Psoas muscle (tissue), 8 donors: ENCODE measurements at places on chromosomes 11 and 22. TPM values are rescaled to one million over a fixed set of nuclear protein-coding genes. Genes with fewer than 3 reads are reported as not detected.

OR6T1 gene
- total RNA-seq, result not detected

RANGAP1 gene
- 41.1 TPM for total RNA-seq

APOBEC3F gene
- 1.4 TPM for total RNA-seq

NAA40 gene
- 13.7 TPM for total RNA-seq

- peak; percentile 67 for DNase-seq
These were observed 10.6 kb downstream of the LRRC51 start for GRCh38 chr11:72091292-72091691.

- DNase-seq, result no peak
These were observed 56.7 kb downstream of the AMBRA1 start for GRCh38 chr11:46537121-46537520.

- no peak for DNase-seq
These were observed 23.1 kb upstream of the IRAG1 start for GRCh38 chr11:10716543-10717259.

GRCh38 chr11:101429703-101430540 lies 153.9 kb downstream of the TRPC6 start:
- no peak for DNase-seq

- peak; percentile 25 for DNase-seq
These were observed 33.8 kb downstream of the ZNF202 start for GRCh38 chr11:123707606-123708205.

DNA sequence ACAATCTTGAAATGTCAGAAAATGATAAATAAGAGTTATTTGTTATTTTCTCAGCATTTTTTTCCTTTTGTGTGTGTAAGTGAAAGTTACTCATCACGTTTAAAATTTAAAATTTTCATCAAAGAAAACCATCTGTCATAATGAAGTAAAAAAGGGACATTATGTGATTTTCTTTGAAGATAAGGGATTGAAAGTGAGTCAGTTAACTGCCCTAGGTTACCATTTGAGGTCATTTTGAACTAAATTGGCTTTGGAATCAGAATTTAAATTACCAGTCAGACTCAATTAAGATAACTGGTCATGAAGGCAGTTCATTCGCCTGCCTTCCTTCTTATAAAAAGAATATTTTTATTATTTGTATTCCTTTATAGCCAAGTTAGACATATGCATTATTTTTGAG lies 14.3 kb downstream of the NCAM1 start:
- DNase-seq, result no peak

GRCh38 chr22:17451316-17451715 lies 82.1 kb downstream of the CECR2 start:
- no peak for DNase-seq

- no peak for DNase-seq
These were observed 2.0 kb upstream of the LAYN start for GRCh38 chr11:111538407-111539114.

- DNase-seq, result no peak
These were observed 130.9 kb upstream of the SEZ6L start for GRCh38 chr22:26038365-26038764.
